Stomach (tissue), 19 donors: ENCODE measurements at places on chromosomes 6 and 20. TPM values are rescaled to one million over a fixed set of nuclear protein-coding genes. Genes with fewer than 3 reads are reported as not detected.

Gene ZNF322
- polyA plus RNA-seq = 5.7 TPM

Gene RSPO3
- polyA plus RNA-seq = 5.2 TPM

Gene PRKN
- 0.68 TPM for polyA plus RNA-seq

- H3K27ac ChIP-seq = peak overlapping the region; percentile 93
- H3K4me3 ChIP-seq = no peak overlapping the region
- H3K36me3 ChIP-seq = no peaks in the 10 kb centered on the region
- no peak for DNase-seq
- H3K4me1 ChIP-seq = peaks cover 44% of the 10 kb centered on the region
These were observed 1.5 kb upstream of the NEDD9 start for GRCh38 chr6:11233673-11234573.

GRCh38 chr20:9677100-9677623, 161.7 kb downstream of the PAK5 start:
- no peaks in the 10 kb centered on the region for H3K27me3 ChIP-seq
- no peak for DNase-seq
- no peaks in the 10 kb centered on the region for H3K4me1 ChIP-seq
- no peaks in the 10 kb centered on the region for H3K36me3 ChIP-seq
- H3K27ac ChIP-seq = no peak overlapping the region
- H3K4me3 ChIP-seq = no peak overlapping the region

- no peaks in the 10 kb centered on the region for H3K4me1 ChIP-seq
- H3K36me3 ChIP-seq = no peaks in the 10 kb centered on the region
- DNase-seq = peak; percentile 76
These were observed 647 bp downstream of the AK9 start for GRCh38 chr6:109690373-109690736.

Gene WFDC10B
- not detected for polyA plus RNA-seq

GRCh38 chr6:3317741-3318211, 59.0 kb downstream of the PSMG4 start:
- H3K4me3 ChIP-seq = no peak overlapping the region
- no peak overlapping the region for H3K27ac ChIP-seq
- H3K4me1 ChIP-seq = no peaks in the 10 kb centered on the region
- peak; percentile 11 for DNase-seq
- peaks cover 40% of the 10 kb centered on the region for H3K36me3 ChIP-seq

GRCh38 chr6:169533301-169534038, 168.4 kb downstream of the WDR27 start:
- no peak for DNase-seq
- peaks cover 7% of the 10 kb centered on the region for H3K4me1 ChIP-seq
- H3K36me3 ChIP-seq = no peaks in the 10 kb centered on the region
- H3K27ac ChIP-seq = no peak overlapping the region
- no peak overlapping the region for H3K4me3 ChIP-seq
- no peaks in the 10 kb centered on the region for H3K27me3 ChIP-seq

DNA sequence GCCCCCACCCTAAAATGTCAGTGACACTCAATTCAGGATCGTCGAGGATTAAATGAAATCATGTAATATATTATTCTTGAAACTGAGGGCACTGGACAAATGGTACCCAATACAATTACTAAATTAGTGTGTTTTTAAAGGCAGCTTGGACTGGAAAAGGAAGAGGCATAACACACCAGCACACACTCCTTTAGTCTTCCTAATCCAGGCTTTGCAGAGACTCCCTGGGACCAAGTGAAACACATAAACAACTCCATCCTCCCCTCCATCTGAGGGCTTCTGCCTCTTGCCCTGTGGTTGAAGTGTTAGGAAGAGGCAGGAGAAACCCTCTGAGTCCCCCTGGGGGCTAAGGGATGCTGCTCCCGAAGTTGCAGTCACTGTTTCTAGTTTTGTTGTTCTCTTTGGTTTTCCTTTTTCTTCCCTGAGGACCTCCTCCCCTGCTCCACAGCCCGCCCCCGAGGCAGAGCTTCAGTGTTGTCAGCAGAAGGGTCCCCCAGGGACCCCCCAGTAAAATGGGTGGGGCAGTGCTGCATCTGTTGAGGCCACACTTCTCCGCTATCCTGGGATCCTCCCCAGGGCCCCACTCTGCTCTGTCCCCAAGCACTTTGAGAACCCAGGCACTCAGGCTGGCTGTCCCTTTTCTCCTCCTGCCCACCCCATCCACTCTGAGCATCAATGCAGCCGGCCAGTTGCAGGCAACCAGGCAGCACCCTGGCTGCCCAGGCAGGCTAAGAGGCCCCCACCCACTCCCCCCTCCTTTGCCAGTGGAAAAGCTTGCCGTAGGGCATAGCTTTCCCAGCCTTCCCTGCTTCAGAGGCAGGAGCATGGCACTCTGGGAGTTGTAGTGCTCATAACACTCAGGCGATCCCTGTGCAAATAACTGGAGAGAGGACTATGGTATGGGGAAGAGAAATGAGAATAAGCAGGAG, 5.9 kb downstream of the TMEM63B start:
- no peaks in the 10 kb centered on the region for H3K27me3 ChIP-seq
- H3K36me3 ChIP-seq = peaks cover 4% of the 10 kb centered on the region
- H3K4me3 ChIP-seq = no peak overlapping the region
- peaks cover 21% of the 10 kb centered on the region for H3K4me1 ChIP-seq
